Activated T-cell treated with anti-CD3 and anti-CD28 coated beads, Interleukin-2, amount 50 U/mL, for 24 hours (primary cell): ENCODE measurements at places on chromosomes 6 and 20.

GRCh38 chr6:6645261-6645917 lies 56.9 kb downstream of the LY86 start:
- DNase-seq = no peak

DNA sequence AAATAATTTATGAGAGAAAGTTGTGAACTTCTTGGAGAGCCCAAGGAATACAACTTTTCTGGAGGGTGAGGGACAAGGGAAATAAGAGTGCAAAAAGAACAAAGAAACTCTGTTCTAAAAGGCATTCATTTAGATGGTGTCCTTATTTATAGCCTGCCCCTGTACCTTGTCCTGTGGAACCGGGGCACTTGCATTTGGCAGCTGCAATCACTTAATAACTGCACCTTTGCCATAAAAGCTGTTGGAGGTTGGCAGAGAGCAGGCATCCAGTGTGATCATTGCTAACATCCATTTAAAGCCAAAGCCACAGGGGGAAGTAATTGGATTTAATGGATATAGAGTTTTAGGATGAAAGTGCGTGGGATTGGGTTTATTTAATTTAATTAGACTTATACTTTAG lies 50.8 kb upstream of the SGK1 start:
- no peak for DNase-seq

- DNase-seq = no peak
Observed at GRCh38 chr20:16947479-16947878, 199.3 kb downstream of the OTOR start.

DNA sequence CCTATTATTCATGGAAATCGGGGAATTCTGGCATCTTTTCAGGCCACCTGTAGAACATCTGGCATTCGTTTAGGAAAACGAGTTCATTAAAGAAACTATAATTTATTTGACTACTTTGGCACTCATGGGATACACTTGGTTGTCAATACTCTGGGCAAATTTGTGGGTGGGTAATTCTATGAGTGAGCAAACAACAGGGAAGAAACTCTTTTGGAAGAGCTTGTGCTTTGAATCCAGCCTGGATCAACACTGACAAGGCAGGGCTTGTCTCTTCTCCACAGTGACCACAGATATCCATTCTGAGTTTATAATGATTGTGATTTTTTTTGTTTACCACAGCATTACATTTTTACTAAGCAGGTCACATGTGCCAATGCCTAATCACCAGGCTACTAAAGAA lies 394.7 kb downstream of the THBS2 start:
- DNase-seq = no peak

- no peak for DNase-seq
Observed at GRCh38 chr6:45562171-45562570, 184.4 kb upstream of the SUPT3H start.

- DNase-seq = no peak
Observed at GRCh38 chr6:73747289-73747688, 51.3 kb downstream of the CD109 start.

- DNase-seq = no peak
Observed at GRCh38 chr6:87799651-87800050, 97.6 kb upstream of the AKIRIN2 start.

DNA sequence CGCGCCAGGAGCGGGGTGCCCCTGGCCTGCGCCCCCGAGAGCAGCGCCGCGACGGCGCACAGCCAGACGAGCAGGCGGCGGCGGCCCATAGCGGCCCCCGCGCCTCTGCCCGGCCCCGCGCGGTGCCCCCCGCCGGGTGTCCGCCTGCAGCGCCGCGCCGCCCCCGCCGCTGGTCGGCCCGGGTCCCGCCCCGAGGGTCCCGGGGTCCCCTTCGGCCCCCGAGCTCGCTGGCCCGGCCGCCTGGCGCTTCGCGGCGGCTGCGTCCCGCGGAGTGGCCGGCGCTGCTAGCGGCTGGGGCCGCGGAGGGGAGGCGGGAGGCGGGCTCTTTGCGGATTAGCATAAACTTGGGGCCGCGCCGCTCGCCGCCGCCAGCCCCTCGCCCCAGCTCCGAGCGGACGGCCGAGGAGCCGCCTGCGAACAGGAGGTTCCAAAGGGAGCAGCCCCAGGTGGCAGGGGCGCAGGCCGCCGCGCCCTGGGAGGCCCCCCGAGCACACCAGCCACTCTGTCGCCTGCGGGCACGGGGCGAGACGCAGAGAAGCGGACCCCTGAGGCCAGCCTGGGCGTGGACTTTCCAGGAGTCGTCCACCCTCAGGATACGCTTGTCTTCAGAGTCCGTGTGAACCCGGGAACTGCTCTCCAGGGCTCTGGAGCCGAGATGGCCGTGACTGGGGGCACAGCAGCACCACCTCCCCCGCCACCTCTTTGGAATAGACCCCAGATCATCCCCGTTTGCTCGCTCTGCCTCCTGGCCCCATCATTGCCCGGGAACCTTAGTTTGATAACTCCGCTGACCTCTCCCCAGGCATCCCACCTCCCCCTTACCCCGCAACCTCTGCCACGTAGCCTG lies at the start of gene EMILIN3:
Gene EMILIN3, minus strand, starts transcription at position 273 of the 847 bp plus-strand sequence. Its CDS starts 184 bp downstream, at position 89.
- DNase-seq = no peak

DNA sequence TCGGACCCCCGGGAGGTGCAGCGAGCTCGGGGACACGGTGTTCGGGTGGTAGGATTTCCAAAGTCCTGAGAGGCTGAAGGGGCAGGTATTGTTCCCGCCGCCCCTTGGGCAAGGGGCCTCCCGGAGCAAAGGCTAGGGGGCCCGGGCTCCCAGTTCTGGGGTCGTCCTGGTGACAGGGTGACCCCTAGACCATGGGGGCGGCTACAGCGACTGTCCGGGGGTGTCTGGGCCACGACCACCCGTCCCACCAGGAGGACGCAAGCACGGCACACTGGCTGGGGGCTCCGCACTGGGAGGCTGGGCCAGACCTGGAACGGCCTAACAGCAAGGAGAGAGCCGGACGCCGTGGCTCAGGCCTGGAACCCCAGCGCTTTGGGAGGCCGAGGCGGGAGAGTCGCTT lies 55.6 kb downstream of the PRR18 start:
- no peak for DNase-seq

- DNase-seq = no peak
Observed at GRCh38 chr6:1562171-1562955, 47.4 kb upstream of the FOXC1 start.

- DNase-seq = no peak
Observed at GRCh38 chr6:55772730-55773129, 102.7 kb downstream of the BMP5 start.

GRCh38 chr20:33866398-33867100 lies 55.4 kb downstream of the CHMP4B start:
- DNase-seq = no peak

DNA sequence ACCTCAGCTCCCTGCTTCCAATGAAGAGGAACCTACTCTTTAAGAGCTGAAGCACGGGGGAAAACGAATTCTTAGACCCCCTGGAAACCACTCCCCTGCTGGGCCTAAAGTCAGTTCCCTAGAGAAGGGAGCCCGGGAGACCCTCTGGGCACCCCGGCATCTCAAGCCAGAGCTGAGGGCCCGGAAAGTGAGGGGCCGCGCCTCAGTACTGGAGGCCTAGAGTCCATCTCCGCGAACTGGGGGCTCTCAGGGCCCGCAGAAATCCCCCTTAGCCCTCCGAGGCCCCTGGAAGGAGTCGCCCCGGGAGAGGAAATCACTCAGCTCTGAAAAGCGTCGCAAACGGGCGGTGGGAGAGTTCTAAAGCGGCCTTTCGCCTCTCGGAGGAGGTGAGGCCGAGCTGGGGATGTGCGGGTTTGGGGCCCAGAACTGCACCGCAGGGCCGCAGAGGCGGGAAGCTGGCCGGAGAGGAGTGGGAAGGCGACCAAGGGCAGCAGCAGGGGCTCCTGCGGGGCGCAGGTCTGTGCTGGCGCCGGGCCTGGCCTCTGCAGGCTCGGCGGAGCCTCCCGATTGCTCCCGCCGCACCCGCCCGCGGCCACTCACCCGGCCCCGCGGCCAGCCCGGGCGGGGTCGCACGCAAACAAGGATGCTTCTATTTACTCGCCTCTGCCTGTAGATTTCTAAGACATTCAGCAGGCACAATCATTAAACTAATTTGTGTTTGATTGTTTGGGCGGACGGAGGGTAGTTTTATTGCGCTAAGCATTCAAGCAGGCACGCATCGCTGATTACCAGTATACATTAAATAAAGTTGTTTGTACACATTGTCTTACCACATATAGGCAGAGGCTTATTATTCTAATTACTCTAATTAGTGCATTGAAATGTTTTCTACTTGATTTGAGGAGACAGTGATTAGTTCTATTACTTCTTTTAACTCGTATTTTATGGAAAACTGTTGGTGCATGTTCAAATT lies 9.2 kb downstream of the POU3F2 start:
- peak; percentile 34 for DNase-seq

GRCh38 chr6:11141295-11141694 lies 29.8 kb upstream of the ERVFRD-1 start:
- no peak for DNase-seq

GRCh38 chr6:57822896-57823358 lies 505.5 kb downstream of the PRIM2 start:
- DNase-seq = no peak

DNA sequence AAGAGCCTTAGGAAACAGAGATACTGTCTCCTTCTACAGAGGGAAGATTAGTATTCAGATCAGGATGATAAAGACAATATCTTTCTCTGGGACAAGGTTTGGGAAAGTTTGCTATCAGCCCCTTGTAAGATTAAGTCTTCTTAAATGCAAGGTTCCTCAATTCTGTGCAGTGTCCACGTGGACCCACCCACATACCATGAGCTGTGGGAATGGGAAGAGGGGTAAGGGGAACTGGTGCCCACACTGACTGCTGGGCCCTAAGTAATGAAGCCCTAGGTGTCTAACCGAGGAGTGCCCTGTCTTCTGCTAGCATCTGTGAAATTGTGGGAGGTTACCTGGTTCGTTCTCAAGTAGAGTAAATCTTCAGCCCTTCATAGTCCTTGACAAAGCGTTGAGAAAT lies 5.8 kb upstream of the SSTR4 start:
- no peak for DNase-seq

DNA sequence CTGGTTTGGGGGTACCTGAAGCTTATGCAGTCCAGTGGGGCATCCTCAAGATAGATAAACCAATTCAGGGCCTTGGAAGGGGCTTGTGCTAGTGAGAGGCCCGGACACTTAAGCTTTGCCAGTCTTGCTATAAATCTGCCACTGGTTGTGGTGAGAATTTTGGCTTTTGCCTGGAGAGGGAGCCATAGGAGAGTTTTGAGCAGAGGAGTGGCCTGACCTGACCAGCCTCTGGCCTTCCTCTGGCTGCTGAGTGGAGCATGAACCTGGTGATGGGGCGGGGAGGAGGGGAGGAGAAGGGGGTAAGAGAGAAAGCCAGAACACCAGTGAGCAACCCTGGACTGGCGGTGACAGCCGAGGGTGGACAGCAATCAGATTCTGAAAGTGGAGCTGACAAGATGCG lies 7.1 kb downstream of the TMEM74B start:
- DNase-seq = no peak
